Esophagus squamous epithelium (tissue), 5 donors: ENCODE measurements at places on chromosomes 16 and 17.

- DNase-seq, result no peak
Observed at GRCh38 chr17:9729034-9729650, 62.2 kb downstream of the DHRS7C start.

DNA sequence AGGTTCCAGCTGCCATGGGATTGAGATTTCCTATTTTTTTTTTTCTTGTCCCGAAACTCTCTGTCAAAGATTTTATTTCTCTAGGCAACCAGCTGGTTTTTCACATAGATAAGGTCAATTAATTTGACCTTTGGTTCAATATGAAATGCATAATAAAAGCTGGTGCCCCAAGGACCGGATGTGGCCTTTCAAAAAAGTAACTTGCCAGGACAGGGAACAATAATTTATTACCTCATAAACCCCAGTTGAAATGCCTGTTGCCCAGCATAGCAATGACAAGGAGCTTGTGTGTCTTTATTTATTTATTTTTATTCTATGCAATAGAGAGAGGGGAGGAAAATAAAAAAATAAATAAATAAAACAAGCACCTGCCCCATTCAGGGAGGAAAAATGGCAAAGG lies 472.7 kb downstream of the KCNJ2 start:
- DNase-seq, result no peak

GRCh38 chr17:69067274-69068047 lies 6.7 kb upstream of the ABCA9 start:
- DNase-seq, result no peak

GRCh38 chr16:57643147-57643874 lies 14.9 kb downstream of the ADGRG1 start:
- no peak for DNase-seq

- DNase-seq, result no peak
Observed at GRCh38 chr16:28149011-28149888, 62.5 kb downstream of the XPO6 start.

GRCh38 chr16:19589771-19590302 lies 34.3 kb downstream of the VPS35L start:
- DNase-seq, result no peak

GRCh38 chr16:54605536-54606066 lies 319.0 kb upstream of the IRX3 start:
- no peak for DNase-seq

DNA sequence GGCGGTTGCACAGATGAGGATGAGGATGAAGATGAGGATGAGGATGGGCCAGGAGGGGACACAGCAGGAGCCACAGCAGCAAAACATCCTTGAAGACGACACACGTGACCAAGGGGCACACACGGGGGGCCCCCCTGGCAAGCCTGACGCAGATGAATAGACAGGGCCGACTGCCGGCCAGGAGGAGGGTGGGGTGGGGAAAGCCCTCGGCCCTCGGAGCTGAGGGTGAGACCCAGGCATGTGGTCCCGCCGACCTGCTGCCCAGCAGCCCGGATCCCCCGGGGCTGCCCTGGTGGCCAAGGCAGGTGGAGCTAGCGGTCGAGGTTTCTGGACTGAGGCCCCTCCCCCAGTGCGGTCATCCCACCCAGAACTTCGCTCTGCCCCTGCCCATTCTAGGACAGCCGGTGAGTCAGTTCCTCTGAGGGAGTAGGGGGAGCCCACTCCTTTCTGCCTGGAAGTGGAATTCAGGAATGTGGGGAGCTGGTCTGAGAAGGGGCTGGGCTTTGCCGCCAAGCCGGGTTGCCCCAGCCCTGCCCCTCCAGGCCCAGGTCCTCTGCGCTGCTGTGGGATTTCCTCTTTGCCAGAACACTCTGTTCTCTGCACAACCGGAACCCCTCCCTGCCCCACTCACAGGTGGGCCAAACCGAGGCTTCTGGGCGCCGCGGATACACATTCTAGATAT lies 9.9 kb downstream of the CYGB start:
- DNase-seq, result peak; percentile 63

DNA sequence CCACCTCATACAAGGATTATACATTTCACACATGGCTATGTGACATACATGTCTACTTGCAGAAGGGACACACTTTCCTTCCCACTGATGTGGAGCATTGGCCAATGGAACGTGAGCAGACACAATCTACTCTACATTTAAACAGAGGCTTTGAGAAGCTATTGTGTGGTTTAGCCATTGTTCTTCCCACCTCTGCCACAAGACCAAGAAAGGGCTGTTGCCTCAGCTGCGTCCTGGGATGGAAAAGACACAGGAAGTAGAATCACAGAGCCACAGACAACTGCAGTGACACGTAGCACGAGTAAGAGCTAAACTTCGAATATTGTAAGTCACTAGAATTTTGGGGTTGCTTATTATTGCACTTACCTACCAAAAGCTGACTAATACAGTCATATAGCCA lies 33.3 kb downstream of the PRKCB start:
- DNase-seq, result no peak

GRCh38 chr17:18000030-18000408 lies 27.4 kb downstream of the DRC3 start:
- DNase-seq, result no peak

GRCh38 chr16:28260193-28260592 lies 32.1 kb upstream of the SBK1 start:
- no peak for DNase-seq

GRCh38 chr17:45190503-45191255 lies 29.0 kb downstream of the HEXIM2 start:
- DNase-seq, result no peak

DNA sequence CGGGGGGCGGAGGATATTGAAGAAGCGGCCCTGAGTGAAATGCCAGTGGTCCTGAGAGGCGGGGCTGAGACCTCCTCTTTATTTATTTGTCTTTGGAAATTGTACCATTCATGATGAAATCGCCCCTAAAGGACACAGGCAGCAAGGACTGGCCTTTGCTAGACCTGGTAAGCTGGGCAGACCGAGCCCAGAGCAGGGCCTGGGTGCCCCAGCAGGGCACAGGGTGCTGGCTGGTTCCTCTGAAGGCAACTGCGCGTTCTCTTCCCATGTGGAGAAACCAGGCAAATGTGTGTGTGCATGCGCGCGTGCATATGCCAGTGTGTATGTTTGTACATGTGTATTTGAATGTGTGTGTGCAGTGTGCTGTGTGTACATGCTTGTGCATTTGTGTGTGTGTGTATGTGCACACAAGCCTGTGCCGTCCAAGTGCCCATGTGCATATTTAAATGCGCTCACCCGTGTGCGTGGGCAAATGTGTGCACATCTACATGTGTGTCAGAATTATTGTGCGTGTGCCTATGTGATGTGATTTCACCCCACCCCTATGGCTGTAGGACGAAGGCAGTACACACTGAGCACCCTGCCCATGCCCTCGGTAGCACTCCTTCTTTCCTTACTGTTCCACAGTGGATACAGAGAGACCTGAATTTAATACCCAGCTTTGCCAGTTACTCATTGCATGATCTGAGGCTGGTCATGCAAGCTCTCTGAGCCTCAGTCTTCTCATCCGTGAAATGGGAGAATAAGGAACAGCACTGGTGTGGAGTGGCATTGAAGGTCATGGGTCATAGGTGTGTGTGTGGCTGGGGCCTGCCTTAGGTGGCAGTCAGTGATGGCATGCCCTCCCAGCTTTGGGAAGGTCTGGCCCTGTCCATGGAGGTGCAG lies 105.2 kb downstream of the CMIP start:
- DNase-seq, result no peak

- DNase-seq, result no peak
Observed at GRCh38 chr17:43616029-43616351, 45.7 kb downstream of the MEOX1 start.

GRCh38 chr17:80797741-80798594 lies 193.7 kb upstream of the CHMP6 start:
- DNase-seq, result no peak

DNA sequence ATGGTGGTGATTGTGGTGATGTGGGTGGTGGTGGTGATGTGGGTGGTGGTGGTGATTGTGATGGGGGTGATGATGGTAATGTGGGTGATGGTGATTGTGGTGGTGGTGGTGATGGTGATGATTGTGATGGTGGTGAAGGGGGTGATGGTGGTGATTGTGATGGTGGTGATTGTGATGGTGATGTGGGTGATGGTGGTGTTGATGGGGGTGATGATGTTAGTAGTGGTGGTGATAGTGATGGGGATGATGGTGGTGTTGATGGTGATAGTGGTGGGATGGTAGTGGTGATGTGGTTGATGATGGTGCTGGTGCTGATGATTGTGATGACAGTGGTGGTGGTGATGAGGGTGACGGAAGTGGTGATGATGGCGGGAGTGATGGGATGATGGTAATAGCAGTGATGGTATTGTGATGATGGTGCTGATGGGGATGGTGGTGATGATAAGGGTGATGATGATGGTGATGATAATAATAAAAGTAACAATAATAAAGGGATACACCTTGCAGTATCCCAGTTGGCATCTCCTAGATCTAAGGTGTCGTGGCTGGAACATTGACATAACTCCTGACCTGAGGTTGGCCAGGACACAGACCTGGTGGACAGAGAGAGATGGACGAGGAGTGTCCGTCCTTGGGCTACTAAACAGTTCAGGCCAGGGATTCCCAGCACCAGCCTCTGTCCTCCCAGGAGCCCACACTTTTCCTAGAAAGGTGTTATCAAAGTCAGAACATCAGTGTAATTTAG lies 344.5 kb downstream of the SEC14L1 start:
- DNase-seq, result no peak

GRCh38 chr16:66988197-66988788 lies at the start of gene CES4A:
Gene CES4A (plus strand): TSS chr16:66988589. CDS start chr16:66988773, 184 bp downstream.
- DNase-seq, result no peak

GRCh38 chr16:54418903-54419302 lies 132.3 kb upstream of the IRX3 start:
- DNase-seq, result no peak

GRCh38 chr16:85561248-85562092 lies 51.7 kb upstream of the GSE1 start:
- no peak for DNase-seq

DNA sequence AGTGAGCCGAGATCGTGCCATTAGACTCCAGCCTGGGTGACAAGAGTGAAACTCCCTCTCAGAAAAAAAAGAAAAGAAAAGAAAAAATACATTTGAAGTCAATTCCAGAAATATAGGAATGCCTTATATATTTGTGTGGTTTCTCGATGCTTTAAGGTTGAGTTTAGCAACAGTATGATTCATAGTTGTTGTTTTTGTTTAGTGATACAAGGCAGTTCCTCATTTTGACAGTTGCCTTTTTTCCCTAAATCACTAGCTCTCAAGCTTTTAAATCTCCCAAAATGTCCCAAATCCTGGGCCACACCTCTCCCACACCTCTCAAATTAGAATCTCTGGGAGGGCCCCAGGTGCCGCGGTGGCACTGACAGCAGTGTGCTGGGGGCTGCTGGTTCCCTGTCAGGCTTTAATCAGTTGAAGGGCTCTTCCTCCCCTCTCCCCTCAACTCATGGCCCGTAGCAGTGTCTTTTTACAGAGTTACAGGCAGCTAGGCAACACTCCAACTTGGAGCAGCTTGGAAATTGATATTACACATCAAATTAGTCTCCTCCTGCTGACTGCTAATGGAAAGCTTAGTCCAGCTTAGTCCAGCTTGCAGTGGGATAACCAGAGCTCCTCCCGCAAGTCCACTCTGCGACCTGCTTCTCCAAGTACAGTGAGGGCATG lies 58.4 kb downstream of the EPN2 start:
- no peak for DNase-seq

GRCh38 chr17:45222289-45222995 lies 757 bp downstream of the FMNL1 start:
- DNase-seq, result no peak

DNA sequence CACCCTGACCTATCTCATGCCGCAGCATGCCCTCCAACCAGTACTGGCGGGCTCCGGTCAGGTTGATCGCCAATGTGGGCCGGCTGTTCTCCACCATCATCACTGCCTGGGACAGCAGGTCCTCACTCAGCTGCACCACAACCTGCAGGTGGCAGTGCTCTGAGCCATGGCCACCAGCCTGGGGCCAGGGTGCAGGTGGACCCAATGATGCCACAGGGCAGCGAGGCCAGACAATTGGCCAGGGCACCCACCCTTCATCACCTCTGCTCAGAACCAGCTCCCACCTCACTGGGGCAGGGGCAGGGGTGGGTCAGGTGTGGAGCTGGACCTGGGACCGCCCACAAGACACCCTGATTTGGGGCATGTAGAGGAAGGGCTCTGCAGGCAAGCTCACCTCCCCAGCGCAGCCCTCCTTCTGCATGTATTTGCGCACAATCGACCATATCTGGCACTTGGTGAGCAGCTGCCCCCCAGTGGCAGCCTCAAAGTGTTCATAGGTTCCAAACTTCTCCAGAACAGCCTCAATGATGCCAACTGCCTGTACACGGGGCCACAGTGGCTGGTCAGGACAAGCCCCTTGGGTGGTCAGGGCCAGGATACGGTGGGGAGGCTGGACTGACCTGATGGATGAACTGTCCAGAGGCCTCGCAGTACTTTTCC lies 4.2 kb downstream of the MATCAP1 start:
- DNase-seq, result no peak

- no peak for DNase-seq
Observed at GRCh38 chr16:30603945-30604315, 6.3 kb downstream of the ZNF689 start.

DNA sequence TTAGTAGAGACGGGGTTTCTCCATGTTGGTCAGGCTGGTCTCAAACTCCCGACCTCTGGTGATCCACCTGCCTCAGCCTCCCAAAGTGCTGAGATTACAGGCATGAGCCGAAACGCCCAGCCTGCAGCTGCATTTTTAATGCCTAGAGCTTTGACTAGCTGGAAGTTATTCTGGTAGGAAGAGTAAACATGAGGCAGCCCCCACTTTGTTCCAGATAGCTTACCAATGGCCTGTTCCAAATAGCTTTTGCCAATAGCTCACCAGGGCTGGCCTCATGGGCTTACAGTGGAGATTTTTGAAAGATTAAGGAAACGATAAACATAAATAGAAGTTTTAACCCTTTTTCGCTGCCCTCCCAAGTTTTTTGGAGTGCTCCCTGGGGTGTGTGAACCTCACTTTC lies 9.8 kb downstream of the TRPV2 start:
- DNase-seq, result no peak

- DNase-seq, result no peak
Observed at GRCh38 chr17:42852351-42852750, 1.4 kb downstream of the AOC3 start.

- DNase-seq, result no peak
Observed at GRCh38 chr16:1093284-1094123, 2.5 kb downstream of the C1QTNF8 start.

DNA sequence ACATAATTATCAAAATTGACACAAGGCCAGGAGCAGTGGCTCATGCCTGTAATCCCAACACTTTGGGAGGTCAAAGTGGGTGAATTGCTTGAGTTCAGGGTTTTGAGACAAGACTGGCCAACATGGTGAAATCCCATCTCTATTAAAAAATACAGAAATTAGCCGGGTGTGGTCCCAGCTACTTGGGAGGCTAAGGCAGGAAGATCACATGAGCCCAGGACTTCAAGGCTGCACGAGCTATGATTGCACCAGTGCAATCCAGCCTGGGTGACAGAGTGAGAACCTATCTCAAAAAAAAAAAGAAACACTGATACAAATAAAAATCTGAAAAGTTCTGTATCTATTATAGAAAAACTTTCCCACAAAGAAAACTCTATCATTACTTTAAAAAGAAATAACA lies 15.5 kb downstream of the MYH10 start:
- no peak for DNase-seq

GRCh38 chr17:82400830-82401229 lies 17.3 kb upstream of the HEXD start:
- DNase-seq, result no peak
